Stimulated activated CD8-positive, alpha-beta memory T cell treated with anti-CD3 and anti-CD28 coated beads, Interleukin-7, amount 100 ng/mL, for 1 hour (primary cell): ENCODE measurements at places on chromosomes 5 and 9.

- DNase-seq: no peak
These were observed 70.8 kb upstream of the STARD4 start for GRCh38 chr5:111582993-111583601.

- DNase-seq: no peak
These were observed 36.3 kb upstream of the SHISAL2B start for GRCh38 chr5:64653766-64654560.

DNA sequence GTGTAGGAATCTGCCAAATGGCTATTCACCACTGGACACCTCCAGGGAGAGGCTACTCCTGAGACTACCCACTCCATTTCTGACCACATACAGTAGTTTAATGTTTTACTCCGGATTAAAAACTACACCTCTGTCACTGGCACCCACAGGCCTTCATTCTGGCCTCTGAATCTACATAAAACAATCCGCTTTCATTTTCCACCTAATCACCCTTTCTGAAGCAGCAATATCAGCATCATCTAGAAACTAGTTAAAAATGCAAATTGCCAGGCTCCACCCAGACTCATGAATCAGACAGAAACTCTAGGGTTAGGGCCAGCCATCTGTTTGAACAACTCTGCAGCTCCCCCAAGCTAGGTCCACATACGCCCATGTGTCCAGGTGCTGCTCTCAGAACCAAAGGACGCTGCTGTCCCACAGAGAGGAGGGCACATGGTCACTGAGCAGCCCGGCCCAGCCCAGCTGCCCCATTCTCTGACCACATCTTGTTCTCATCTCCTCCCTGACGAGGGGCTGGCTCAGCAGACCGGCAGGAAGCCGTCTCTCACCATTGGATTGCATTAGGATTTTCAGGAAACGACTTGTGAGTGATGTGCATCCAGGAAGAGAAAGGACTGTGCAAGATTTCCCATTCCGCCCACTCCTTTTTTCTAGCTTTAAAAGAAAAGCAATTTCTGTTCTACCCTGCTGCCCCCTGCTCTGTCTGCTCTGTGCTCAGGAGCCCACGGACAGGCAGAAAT lies 34.7 kb downstream of the ADAM19 start:
- no peak for DNase-seq

GRCh38 chr5:59813761-59814536 lies 79.6 kb downstream of the PDE4D start:
- DNase-seq: no peak

DNA sequence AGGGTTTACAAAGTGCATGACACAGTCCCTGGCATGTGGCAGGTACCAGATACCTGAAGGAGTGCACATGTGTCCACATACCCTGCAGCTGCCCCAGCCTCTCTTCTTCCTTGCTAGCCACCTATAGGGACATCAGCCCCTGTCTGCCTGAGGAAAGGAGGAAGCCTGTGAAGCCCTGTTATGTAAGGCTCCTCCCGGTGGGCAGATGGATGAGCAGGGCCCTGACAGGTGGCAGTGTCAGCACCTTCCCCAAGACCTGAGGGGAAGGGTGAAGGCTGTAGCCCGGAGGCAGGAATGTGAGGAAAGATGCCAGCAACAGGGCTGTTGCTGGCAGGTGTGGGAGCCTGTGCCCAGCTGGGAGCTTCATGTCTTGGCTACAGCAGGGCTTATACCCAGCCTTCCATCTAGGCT lies 21.7 kb downstream of the TCF7 start:
- DNase-seq: no peak

- no peak for DNase-seq
These were observed 182.8 kb downstream of the SEMA5A start for GRCh38 chr5:9363026-9363425.

GRCh38 chr5:179668391-179668790 lies 12.4 kb downstream of the CBY3 start:
- no peak for DNase-seq

DNA sequence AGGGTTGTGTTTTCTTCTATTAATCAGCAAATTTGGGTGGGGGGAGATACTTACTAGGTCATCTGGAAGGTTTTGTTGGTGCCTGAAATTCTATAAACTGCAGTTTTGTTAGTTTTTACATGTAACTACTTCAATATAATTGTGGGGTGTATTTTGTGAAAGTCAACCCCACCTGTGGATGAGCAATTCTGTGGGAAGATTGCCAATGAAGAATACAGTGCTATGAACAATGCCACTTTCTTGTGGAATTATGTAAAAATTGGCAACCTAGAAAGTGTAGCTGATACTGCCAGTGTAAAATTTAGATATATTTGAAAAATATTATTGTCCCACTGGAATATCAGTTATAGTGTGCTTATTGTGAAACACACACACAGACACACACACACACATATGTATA lies 80.7 kb downstream of the VCAN start:
- DNase-seq: no peak
